ENCODE measurements at places on chromosomes 3 and 15. TPM values are rescaled to one million over a fixed set of nuclear protein-coding genes. Genes with fewer than 3 reads are reported as not detected.

GRCh38 chr3:22319446-22319845 lies 568.4 kb upstream of the ZNF385D start:
- no peak overlapping the region for H3K27ac ChIP-seq
- no peaks in the 10 kb centered on the region for H3K36me3 ChIP-seq
- DNase-seq: no peak
- no peaks in the 10 kb centered on the region for H3K4me1 ChIP-seq

Gene DMXL2
- 18.8 TPM for total RNA-seq

DNA sequence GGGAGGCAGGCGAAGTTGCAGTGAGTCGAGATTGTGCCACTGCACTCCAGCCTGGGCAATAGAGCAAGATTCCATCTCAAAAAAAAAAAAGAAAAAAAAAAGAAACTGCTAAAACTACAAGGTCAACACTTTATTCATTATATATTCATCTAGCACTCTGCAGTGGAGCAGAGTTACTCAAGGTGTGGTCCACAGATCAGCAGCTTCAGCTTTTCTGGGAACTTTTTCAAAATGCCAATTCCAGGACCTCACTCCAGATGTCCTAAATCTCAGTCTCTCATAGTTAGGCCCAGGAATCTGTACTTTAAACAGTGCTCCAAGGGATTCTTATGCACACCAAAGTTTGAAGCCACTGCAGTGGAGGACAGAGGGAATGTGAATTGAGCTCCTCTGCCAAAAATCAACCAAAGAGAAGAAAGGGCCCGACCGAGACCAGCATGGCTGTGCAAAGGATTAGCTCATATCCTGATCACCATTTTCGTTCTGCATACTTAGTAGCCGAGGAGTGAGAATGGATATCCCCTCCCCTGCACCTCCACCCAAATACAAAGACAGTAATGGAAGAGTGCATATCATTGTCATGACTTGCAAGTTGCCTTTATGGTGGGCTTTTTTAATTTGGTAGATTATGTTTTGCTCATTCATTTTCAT lies 201.9 kb downstream of the MEX3B start:
- no peaks in the 10 kb centered on the region for H3K4me1 ChIP-seq
- H3K27ac ChIP-seq: no peak overlapping the region
- no peak overlapping the region for H3K4me3 ChIP-seq
- no peaks in the 10 kb centered on the region for H3K27me3 ChIP-seq
- no peaks in the 10 kb centered on the region for H3K36me3 ChIP-seq

Gene FBN1
- 159 TPM for total RNA-seq

Gene THAP10
- total RNA-seq: 2.1 TPM
